CD4-positive, alpha-beta T cell treated with Interleukin-21 for 1 hour (primary cell): ENCODE measurements at places on chromosomes 7 and 10.

GRCh38 chr10:126235091-126235978 is 152.9 kb downstream of the ADAM12 start:
- no peak for DNase-seq

GRCh38 chr10:4337563-4337962 is 488.4 kb upstream of the AKR1E2 start:
- no peak for DNase-seq

GRCh38 chr7:4641091-4641666 is 40.9 kb upstream of the FOXK1 start:
- DNase-seq, result no peak

DNA sequence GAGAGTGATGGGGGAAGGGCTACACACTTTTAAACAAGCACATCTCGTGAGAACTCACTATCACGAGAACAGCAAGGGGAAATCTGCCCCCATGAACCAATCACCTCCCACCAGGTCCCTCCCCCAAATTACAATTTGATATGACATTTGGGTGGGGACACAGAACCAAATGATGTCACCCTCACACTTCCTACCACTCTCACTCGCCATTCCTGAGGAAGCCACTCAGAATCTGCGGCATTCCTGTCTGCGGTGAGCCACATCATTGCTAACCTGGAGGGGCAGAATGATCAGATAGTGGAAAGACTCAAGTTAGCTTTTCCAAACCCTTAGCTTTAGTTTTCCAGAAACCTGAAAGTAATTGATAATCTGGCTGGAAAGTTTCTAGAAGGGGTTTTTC is 66.9 kb downstream of the MYO3A start:
- DNase-seq, result no peak

DNA sequence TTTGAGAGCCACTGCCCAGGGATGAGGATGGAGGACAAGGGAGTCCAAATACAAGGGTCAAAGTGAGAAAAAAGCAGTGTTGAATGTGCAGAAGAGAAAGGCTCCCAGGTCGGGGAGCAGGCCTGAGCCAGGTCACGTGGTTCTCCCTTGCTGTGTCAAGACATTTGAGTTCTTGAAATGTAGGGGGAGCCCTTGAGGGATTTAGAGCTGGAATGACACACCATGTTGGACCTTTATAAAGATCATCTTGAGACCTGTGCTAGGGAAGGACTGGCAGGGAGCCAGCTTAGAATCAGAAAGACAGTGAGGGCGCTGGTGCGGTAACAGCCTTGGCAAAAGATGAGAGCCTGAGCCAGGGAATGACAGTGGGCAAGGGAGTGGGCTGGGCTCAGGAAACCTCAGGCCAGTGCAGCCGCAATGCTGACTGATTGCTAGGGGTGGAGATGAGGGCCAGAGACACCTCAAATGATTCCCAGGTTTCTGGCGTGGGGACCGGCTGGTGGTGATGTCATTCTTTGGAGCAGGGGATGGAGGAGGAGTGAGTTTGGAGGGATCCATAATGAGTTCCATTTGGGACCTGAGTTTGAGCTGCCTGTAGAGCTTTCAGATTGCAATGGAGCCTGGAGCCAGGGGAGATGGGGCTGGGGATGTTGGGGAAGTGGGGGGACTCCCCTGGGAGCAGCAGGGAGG is 120.1 kb downstream of the PTPN20 start:
- no peak for DNase-seq

- no peak for DNase-seq
These were observed 8.2 kb downstream of the AGFG2 start for GRCh38 chr7:100546926-100547800.

- no peak for DNase-seq
These were observed 5.8 kb downstream of the CPA4 start for GRCh38 chr7:130298544-130299326.

DNA sequence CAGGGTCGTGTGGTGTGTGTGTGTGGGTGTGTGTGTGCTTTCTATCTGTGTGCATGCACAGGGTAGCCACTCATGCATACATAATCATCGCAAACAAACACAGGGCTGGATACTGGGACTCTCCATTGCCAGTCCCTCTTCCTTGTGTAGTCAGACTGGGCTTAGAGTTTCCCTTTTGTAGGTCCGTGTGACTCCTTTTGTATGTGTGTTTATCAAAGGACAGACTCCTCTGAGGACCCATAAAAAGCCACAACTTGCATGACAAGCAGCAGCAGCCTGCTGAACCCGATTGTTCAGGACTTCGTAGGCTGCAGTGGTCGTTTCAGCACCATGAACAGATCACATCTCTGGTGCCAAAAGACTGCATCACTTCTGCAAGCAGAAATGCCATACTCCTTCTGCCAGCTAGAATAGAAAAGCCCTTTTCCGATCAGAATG is 895 bp downstream of the VSTM2A start:
- no peak for DNase-seq

GRCh38 chr7:92343714-92344113 is 97.9 kb downstream of the ANKIB1 start:
- DNase-seq, result no peak

DNA sequence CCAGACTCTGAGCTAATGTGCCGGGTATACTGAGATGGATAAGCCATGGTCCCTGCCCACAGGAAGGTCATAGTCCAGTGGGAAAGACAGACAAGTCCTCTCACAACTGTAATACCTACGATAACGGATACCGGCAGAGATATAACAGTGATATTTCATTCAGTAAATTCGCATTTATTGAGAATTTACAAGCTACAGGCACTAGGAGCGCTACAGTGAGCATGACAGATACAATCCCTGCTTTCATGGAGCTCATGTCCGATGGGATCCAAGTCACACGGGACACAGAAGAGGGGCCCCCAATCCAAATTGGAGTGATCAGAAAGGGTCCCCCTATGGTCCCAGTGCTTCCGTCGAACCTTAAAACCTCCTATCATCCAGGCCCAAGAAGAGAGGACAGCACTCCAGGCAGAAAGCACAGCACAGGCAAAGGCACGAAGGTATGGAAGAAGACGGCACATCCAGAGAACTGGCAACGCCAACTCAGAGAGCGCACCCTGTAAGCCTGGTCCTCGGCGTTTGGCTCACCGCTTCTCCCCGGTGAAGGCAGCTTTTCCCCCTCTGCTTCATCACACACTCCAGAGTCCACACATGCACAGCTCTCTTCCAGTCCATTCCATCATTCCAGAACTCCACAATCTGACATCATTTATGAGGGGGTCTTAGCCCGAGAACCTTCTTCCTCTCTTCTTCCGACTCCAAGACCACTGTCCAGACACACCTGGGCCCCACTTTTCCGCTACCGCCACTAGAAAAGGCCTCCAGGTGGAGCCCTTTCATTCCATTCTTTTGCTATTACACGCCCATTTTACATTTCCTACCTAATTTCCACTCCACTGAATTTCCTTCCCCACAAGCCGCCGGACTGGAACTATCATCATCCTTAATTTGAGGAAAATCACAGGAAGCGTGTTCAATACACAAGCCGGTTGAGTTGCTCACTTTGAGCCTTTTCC is 47.8 kb upstream of the NKX2-3 start:
- DNase-seq, result no peak

DNA sequence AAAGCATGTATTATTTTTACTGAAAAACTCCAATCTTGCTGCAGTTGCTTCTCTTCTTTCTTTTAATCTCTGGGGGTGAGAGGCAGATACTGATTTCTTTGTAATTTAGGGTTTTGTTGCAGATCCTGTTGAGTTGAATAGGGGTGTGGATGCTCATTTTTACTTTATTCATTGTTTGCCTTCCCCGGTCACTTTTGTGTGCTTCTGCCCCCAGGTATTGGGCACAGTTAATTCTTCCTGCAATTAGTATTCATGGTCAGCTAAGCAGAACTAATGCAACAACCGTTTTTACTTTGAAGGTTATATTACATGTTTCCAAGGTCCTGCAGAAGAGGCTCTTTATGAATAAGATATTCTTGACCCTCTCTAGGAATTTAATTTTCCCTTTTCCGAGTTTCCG is 96.4 kb downstream of the BUB3 start:
- DNase-seq, result no peak

DNA sequence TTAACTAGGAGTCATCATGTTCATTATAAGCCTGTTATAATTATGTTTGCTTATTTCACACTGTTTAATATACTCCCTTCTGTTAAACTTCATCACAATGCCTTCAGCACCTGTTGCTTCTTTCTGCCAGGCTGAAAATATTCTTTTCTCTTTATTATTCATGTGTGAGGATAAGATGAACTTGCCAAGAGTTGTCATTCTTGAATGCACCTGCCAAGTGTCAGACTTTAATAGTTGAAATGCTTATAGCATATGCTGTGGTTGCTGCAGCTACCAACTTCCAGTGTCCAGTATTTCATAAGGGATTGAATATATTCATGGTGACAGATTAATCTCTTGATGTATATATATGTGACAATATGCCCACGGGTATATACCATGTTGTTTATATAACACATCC is 339.2 kb upstream of the MEOX2 start:
- DNase-seq, result no peak

DNA sequence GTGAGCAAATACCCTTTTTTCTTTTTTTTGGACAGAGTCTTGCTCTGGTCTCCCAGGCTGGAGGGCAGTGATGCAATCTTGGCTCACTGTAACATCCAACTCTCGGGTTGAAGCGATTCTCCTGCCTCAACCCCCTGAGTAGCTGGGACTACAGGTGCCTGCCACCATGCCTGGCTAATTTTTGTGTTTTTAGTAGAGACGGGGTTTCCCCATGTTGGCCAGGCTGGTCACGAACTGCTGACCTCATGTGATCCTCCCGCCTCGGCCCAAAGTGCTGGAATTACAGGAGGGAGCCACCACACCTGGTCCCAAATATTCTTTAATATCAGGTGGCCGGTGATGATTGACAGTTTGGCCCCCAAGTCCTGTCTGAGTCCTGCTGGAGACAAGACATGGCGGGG is 6.6 kb downstream of the LAT2 start:
- no peak for DNase-seq

- DNase-seq, result no peak
These were observed 511.4 kb downstream of the XPNPEP1 start for GRCh38 chr10:109411917-109412316.

- DNase-seq, result peak; percentile 69
These were observed 94.7 kb upstream of the EFCAB10 start for GRCh38 chr7:105675934-105676371.

- no peak for DNase-seq
These were observed 211.6 kb upstream of the AGK start for GRCh38 chr7:141339603-141340002.

GRCh38 chr10:109765838-109766237 is 157.5 kb downstream of the XPNPEP1 start:
- no peak for DNase-seq

GRCh38 chr7:25391295-25391861 is 163.1 kb upstream of the NPVF start:
- DNase-seq, result no peak

DNA sequence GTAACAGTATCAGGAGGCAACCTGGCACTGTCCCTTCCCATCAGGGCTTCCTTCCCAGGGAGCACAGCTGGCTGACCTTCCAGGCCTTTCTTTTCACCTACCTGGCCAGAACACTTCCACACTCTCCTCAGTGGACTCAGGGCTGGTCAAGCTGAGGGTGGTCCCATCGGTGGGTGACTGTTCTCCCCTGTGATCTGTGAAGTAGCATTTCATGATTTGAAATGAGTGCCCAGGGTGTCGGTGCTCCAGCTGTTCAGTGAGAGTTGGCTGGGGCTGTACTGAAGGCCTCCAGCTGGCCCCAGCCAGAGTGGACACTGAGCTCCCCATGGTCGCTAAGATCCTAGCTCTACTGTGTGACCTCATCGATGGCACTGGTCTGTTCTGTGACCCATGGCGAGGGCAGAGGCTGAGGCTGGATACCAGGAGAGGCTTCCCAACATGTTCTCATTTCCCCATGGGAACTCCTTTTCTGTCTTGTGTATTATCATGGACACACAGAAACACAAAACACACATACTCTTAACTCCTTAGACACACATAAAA is at the start of gene FAM170B:
Gene FAM170B (minus strand): TSS at position 316 of the 543 bp plus-strand sequence. CDS start 103 bp downstream, at position 213.
- DNase-seq, result no peak

- no peak for DNase-seq
These were observed 34.2 kb upstream of the IL15RA start for GRCh38 chr10:6011558-6011957.

GRCh38 chr10:58556516-58557165 is 44.0 kb downstream of the BICC1 start:
- DNase-seq, result no peak

DNA sequence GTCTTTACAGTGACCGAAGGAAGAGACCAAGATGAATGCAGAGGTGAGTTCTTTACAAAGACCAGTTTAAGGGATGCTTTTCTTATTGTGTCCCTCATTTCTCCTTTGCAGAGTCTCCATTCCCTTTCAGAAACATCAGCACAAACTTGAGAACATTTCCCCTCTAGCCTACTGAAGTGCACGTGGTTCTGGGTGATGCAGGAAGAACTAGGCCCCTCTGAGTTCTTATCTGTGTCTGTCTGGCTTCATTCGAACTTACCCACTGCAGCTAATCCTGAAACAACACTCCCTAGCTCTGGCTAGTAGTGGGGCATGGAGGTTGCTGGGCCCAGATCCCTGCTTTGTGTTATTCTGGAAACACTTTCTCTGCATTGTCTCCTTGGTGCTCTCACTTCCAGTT is 12.6 kb downstream of the BLVRA start:
- no peak for DNase-seq

DNA sequence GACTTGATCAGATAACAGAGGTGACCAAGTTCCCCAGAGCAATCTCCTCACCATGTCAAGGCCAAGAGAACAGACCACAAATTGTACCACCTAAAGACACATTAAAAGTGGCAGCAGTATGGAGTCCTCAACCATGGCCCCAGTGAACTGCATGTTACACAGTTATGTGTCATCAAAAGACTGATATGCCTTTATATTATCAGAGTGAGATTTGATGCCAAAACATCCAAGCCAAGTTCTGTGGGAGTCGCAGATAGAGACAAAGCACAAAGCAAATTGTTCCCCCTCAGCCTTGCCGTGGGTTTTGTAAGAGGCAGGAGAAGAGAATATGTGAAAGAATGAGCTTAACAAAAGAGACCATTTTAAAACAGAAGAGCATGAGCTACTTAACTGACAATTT is 39.2 kb upstream of the TES start:
- DNase-seq, result no peak

DNA sequence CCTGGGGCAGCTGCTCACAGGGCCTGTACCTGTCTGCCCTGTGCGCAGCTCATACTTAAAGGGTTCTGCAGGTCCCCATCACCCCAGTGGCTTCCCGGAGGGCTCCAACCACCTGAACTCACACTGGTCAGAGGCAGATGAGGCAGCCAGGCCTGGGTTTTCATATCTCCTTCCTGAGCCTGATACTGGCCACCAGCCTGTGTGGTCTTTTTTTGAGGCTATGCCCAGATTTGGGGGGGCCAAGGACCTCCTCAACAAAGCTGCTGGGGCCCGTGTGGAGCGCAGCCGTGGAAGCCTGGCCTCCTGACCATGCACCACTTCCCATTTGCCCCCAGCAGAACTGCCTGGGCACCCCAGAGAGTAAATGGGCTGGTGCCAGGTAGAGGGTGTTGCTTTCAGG is 25.7 kb downstream of the PNLIPRP2 start:
- DNase-seq, result no peak

- no peak for DNase-seq
These were observed 1.2 kb upstream of the PLXNA4 start for GRCh38 chr7:132577206-132578049.
